Fibroblast of lung (primary cell): ENCODE measurements at places on chromosomes 1 and 21. TPM values are rescaled to one million over a fixed set of nuclear protein-coding genes. Genes with fewer than 3 reads are reported as not detected.
A peak's percentile ranks its signal among the peaks of the same experiment; 100 is the strongest.

GRCh38 chr1:3625151-3625907, 514 bp downstream of the TPRG1L start:
- H3K27me3 ChIP-seq = no peaks in the 10 kb centered on the region
- peak overlapping the region; percentile 48 for H3K27ac ChIP-seq
- peaks cover 4% of the 10 kb centered on the region for H3K4me1 ChIP-seq
- peaks cover 11% of the 10 kb centered on the region for H3K36me3 ChIP-seq
- peak; percentile 32 for DNase-seq

- peaks cover 3% of the 10 kb centered on the region for H3K4me1 ChIP-seq
- peak overlapping the region; percentile 9 for H3K27ac ChIP-seq
- no peaks in the 10 kb centered on the region for H3K36me3 ChIP-seq
- no peak overlapping the region for H3K4me3 ChIP-seq
- peak; percentile 82 for DNase-seq
These were observed 61.4 kb upstream of the CXADR start for GRCh38 chr21:17451364-17451891.

DNA sequence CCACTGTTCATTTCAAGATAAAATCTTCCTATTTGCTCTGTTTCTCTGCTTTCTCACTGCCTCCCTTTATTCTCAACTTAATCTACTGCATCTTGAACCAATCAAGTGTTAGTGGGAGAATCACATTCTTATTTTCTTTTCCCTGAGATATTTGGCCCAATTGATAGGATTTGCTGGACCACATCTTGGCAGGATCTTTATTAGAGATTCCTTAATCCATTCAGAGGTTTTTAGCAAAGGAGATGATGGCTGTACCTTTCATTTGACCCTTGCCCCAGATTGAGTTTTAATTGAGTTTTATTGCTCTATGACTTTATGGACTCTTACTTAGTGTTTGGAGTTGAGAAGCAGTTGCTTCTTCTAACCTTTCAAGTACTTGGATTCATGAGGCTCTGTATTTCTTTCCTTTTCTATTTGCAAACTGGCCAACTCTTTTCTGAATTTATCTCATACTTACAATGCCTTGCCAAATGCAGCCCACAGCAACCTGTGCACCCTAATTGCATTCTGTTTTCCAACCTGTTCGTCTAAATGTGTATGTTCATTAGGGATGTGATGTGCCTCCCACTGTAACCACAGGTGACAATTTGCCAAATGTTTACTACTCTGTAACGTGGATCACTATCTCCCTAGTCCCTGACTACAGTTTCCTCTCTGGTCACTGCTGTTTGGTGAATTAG, 274.8 kb upstream of the KAZN start:
- no peak for DNase-seq
- no peaks in the 10 kb centered on the region for H3K36me3 ChIP-seq
- H3K27me3 ChIP-seq = no peaks in the 10 kb centered on the region
- H3K27ac ChIP-seq = no peak overlapping the region

DNA sequence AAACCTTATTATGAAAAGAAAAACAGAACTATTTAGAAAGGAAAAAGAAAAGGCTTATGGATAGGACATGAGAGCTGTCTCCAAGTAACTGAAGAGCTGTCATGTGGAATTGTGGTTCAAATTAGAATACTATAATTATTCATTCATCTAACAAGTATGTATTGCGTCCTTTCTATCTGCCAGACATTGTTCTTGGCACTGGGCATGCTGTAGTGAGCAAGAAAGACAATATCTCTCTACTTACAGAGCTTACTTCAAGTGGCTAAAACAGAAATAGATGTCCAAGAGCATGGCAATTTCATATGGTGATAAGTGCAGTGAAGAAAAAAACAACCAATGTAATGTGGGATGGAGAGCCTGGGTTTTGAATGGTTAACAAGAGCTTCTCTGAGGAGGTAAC, 413.0 kb downstream of the DPYD start:
- H3K27ac ChIP-seq = no peak overlapping the region
- DNase-seq = peak; percentile 55
- H3K4me1 ChIP-seq = no peaks in the 10 kb centered on the region
- no peak overlapping the region for H3K4me3 ChIP-seq
- H3K36me3 ChIP-seq = no peaks in the 10 kb centered on the region

DNA sequence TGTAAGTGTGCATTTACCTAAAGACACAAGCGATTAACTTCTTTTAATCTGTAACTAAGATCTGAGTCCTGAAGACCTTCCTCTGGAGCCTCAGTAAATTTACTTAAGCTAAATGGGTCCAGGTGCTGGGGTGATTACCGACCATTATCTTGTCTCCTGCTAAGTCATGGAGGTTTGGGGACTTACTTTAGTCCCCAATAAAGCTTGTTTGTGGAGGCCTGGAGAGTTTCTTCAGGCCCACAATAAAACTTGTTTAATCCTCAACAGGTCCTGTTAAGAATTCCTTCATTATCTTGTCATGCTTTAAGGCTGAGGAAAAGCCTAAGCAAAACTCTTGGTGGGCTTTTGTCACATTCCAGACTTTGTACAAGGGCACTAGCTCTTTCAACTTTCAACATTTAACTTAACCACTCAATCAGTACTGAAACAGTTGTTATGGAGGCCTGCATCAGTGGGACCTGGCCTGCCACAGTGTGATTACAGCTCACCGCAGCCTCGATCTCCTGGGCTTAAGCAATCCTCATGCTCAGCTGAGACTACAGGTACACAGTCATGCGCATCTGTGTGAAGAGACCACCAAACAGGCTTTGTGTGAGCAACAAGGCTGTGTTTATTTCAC, 84.0 kb downstream of the FMO4 start:
- H3K36me3 ChIP-seq = no peaks in the 10 kb centered on the region
- no peak for DNase-seq
- no peak overlapping the region for H3K4me3 ChIP-seq
- no peaks in the 10 kb centered on the region for H3K27me3 ChIP-seq
- H3K27ac ChIP-seq = no peak overlapping the region

DNA sequence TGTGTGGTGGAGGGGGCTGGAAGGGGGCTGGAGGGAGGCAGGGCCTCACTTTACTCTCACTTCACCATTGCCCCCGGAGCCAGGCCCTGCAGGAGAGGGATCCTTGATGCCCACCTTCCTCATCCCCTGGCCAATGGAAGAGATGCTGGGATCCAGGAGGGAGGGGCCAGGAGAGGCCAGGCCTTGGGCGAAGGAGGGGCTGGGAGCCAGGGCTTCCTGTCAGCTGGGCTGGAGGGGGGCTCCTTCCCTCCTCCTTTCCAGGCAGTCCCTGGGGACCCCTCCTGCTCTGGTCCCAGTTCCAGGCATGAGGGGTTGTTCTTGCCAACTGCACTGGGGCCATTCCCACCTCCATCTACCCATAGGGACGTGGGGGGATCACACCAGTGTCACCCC, 5.7 kb downstream of the AHDC1 start:
- H3K4me3 ChIP-seq = no peak overlapping the region
- no peak for DNase-seq
- H3K27me3 ChIP-seq = no peaks in the 10 kb centered on the region
- peaks cover 3% of the 10 kb centered on the region for H3K36me3 ChIP-seq

DNA sequence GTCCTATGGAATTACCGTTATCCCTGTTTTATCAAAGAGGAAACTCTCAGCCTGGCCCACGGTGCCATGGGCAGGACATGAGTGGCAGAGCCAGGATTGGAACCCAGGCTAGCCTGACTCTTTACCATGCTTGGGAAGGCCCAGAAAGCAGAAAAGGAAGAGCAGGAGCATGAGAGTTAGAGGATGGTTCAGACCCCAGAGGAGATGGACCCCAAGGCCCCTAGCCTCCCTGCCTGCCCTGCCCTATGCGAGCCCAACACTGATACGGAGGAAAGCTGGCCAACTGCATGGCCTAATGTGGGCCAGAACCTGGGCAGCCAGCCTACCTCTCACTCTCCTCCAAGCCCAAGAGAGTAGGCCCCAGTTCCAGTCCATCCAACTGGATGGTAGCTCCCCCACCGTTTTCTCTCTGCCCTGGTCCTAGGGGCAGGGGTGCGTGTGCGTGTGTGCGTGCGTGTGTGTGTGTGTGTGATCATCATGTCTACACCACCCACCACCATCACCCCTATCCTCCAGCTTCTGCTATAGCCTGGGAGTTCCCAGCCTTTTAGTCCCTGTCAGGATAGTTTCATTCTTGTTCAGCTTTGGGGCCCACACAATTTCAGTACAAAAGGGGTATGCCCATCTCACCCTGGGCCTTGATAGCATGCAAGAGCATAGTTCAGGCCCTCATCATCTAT, 15.4 kb upstream of the MEX3A start:
- peaks cover 19% of the 10 kb centered on the region for H3K4me1 ChIP-seq
- no peak for DNase-seq
- no peaks in the 10 kb centered on the region for H3K27me3 ChIP-seq
- H3K36me3 ChIP-seq = no peaks in the 10 kb centered on the region
- no peak overlapping the region for H3K27ac ChIP-seq

GRCh38 chr1:17094664-17095063, 24.6 kb downstream of the PADI2 start:
- H3K27me3 ChIP-seq = peaks cover 3% of the 10 kb centered on the region
- no peaks in the 10 kb centered on the region for H3K4me1 ChIP-seq
- no peak for DNase-seq
- no peaks in the 10 kb centered on the region for H3K36me3 ChIP-seq

GRCh38 chr1:57192222-57192621, 226.4 kb upstream of the C8B start:
- no peak overlapping the region for H3K27ac ChIP-seq
- no peak overlapping the region for H3K4me3 ChIP-seq
- no peaks in the 10 kb centered on the region for H3K4me1 ChIP-seq
- DNase-seq = peak; percentile 6
- no peaks in the 10 kb centered on the region for H3K36me3 ChIP-seq

DNA sequence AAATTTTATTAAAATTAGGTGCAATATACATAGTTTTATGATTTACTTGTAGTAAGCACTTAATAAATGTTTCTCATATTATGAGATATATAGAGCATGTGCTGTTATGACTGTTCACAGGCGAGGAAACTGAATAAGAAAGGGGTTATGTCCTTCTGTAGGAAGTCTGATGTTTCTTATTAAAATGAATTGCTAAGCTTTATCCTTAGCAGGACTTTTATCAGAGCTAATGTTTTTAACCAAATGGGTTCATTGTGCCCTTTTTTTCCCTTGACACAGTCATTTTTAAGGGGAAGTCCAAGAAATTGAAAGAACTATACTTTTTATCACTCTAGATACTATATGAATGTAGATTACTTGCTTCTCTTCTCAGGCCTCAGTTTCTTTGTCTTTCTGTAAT, 285.2 kb downstream of the PTPRC start:
- DNase-seq = no peak
- no peak overlapping the region for H3K4me3 ChIP-seq
- H3K4me1 ChIP-seq = peaks cover 4% of the 10 kb centered on the region
- H3K27me3 ChIP-seq = no peaks in the 10 kb centered on the region
- no peaks in the 10 kb centered on the region for H3K36me3 ChIP-seq

DNA sequence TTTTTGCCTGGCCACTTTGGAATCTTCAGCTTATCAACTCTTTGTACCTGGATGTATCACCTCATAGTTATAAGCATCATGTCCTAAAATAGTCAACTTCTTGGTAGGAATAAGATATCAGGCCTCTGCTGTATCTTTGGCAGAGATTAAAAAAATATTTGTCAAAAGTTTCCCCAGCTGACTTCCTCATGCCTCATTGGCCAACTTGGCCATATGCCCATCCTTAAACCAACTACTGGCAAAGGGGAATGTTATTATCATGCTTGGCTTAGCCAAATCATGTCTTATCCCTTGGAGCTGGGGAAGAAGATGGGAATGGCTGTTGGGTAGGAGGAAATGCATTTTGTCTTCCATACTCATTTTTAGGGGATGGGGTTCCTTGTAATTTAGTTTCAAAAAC, 23.4 kb downstream of the NFASC start:
- no peak overlapping the region for H3K27ac ChIP-seq
- DNase-seq = peak; percentile 60
- no peak overlapping the region for H3K4me3 ChIP-seq
- no peaks in the 10 kb centered on the region for H3K27me3 ChIP-seq
- no peaks in the 10 kb centered on the region for H3K36me3 ChIP-seq

DNA sequence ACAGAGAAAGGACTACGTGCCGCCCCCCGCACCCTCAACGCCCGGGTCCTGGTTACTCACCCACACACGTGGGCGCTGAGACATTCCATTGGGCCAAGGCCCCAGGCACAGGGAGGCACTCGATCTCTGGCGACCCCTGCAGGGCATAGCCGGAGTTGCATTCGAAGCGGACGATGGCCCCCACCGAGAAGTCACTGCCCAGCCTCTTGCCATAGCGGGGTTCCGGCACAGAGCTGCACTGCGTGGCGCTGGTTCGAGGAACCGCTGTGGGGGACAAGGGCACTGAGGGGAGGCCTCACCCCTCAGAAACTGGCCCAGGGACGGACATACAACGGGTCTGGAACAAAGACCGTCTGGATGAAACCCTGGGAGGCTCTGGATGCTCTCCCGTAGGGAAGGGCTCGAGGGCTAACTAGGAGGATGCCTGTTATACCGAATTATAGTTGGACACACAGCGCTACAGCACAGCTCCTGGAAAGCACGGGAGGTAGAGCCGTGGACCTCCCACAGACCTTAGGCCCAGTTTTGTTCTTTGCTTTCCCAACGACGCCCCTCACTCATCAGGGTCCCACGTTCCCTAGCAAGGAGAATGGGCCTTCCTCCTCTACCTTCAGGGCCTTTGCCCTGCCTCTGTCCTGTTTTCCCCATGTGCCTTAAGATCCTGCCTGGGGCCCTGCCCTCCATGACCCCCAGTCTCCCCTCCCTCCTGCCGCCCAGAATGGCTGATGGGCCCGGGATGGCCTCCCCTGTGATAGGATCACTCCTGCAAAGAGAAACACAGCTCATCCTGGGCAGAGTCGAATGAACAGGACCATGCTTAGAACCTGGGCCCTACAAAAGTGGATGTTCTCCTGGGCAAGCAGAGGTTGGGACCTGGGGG, 152.8 kb downstream of the ZSCAN20 start:
- no peaks in the 10 kb centered on the region for H3K4me1 ChIP-seq
- DNase-seq = no peak
- H3K27me3 ChIP-seq = no peaks in the 10 kb centered on the region

DNA sequence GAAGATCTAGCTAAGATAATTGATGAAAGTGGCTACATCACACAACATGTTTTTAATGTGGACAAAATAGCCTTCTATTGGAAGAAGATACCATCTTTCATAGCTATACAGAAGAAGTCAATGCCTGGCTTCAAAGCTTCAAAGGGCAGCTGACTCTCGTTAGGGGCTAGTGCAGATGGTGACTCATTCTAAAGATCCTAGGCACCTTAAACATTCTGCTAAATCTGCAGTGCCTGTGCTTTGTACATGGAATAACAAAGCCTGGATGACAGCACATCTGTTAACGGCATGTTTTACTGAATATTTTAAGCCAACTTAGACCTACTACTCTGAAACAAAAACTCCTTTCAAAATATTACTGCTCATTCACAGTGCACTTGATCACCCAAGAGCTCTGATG, 65.6 kb upstream of the USP24 start:
- H3K4me1 ChIP-seq = peaks cover 3% of the 10 kb centered on the region
- H3K36me3 ChIP-seq = no peaks in the 10 kb centered on the region
- H3K27ac ChIP-seq = no peak overlapping the region
- H3K4me3 ChIP-seq = no peak overlapping the region
- no peaks in the 10 kb centered on the region for H3K27me3 ChIP-seq

The INKA2 gene
- 1.8 and 25.4 TPM in 2 replicates for polyA plus RNA-seq

The LCE3E gene
- polyA plus RNA-seq = not detected in 2 replicates

The CNTN2 gene
- polyA plus RNA-seq = not detected in 2 replicates

The KLF17 gene
- 0.05 and 0.20 TPM in 2 replicates for polyA plus RNA-seq

The HSD11B1 gene
- 7.1 and 31.0 TPM in 2 replicates for polyA plus RNA-seq

The COL18A1 gene
- 9.0 and 24.3 TPM in 2 replicates for polyA plus RNA-seq

The CLCNKB gene
- 0.07 and 0.09 TPM in 2 replicates for polyA plus RNA-seq
